ENCODE measurements at places on chromosomes 13 and 19.

DNA sequence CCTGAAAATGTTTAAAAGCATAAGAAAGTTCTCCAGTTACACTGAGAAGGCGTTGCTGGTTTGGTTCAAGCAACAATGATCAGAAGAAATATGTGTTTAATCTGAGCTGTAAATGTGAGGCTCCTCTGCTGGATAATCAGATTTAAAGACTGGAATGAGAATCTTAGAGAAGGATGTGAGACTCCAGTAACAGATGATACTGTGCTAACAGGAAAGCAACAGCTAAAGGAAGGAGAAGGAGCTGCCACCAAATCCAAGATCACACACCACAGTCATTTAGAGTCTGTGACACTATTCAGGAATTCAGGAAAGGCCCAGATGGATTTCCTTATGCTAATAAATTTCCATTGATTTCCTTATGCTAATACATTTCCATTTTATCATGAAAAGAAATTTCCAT lies 16.9 kb downstream of the DCLK1 start:
- no peak for DNase-seq

DNA sequence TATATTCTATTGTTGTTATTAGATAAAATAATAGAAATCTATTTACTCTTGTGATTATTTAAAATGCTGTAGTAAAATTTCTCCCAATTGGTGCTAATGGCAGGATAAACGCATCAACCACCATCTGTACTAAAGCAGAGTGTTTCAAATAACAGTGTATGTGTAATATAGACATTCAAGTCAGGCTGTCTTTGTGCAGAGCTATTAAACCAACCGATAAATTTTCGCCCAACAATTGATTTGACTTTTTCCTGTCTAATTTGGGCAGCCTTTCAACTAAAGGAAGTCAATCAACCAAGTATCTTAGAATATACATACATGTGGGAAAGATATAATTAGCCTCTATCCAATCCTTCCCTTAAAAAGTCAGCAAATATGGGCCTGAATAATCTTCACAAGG lies 5.8 kb downstream of the AMER2 start:
- DNase-seq, result no peak

GRCh38 chr19:15368798-15369593 lies 10.6 kb downstream of the AKAP8 start:
- DNase-seq, result no peak

DNA sequence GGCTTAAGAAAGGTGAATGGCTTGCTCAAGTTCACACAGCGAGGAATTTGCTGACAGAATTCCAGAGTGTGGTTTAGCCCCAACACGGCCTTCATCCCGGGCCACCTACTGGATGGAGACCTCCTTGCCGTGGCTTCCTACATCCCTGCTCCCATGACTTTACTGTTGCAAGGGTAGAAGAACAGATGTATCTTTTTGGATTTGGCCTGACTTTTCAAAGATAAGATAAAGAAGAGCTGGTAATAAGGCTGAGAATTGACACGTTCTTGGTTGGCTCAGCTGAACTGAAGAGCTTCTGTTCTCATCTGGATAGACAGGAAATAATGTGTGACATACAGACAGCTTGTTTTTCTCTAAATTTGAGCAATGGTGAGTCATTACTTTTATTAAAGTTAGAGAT lies 113.1 kb downstream of the KLF5 start:
- no peak for DNase-seq

DNA sequence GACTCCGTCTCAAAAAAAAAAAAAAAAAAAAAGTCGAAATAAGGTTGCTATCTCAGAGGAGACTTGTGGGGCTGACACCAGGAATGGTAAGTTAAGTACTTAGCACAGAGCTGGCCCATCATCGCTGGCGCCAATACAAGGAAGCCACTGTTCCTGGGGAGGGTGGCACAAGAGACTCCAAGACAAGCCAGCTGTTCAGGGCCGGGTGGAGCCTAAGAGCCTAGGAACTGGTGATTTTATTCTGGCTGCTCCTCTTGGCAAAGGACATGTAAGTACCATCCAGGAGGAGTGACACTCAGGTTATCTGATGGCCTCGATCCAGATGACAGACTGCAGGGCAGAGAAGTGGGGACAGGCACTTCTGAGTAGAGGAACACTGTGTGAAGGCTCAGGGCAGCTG lies 3.8 kb downstream of the ELOF1 start:
- DNase-seq, result no peak

- DNase-seq, result no peak
These were observed 13.5 kb upstream of the TLE5 start for GRCh38 chr19:3075605-3076431.

- DNase-seq, result no peak
These were observed 453.7 kb downstream of the GPC6 start for GRCh38 chr13:93680329-93680728.

DNA sequence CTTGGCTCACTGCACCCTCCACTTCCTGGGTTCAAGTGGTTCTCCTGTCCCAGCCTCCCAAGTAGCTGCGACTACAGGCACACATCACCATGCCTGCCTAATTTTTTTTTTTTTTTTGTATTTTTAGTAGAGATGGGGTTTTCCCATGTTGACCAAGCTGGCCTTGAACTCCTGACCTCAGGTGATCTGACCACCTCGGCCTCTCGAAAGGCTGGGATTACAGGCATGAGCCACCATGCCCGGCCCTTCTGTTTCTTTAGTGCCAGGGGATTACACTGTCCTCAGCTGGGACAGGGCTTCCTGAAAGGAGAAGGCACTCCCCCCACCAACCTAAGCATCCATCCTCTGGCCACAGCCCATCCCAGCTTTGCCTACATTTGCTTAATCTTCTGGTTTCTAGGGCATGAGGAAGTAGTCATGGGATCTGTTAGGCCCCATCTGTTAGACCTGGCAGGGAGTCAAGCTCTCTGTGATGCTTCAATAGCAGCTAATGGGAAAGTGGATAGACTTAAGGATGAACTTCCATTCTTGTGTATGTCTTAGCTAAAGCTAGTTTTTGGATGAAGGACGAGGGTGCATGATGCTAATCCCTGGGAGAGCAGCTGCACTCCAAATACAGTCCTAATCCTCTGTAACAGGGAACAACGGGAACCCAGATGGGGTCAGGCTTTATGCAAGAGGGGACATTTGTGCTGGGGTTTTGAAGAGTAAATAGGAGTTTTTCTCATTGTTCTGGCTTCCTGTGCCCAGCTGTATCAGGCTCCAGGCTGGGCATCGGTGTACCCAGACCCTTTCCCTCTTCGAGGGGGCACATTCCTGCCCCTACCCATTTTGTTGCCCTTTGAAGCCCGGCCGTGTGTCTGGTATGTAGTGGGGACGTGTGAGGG lies 2.6 kb downstream of the VAV1 start:
- DNase-seq, result no peak

DNA sequence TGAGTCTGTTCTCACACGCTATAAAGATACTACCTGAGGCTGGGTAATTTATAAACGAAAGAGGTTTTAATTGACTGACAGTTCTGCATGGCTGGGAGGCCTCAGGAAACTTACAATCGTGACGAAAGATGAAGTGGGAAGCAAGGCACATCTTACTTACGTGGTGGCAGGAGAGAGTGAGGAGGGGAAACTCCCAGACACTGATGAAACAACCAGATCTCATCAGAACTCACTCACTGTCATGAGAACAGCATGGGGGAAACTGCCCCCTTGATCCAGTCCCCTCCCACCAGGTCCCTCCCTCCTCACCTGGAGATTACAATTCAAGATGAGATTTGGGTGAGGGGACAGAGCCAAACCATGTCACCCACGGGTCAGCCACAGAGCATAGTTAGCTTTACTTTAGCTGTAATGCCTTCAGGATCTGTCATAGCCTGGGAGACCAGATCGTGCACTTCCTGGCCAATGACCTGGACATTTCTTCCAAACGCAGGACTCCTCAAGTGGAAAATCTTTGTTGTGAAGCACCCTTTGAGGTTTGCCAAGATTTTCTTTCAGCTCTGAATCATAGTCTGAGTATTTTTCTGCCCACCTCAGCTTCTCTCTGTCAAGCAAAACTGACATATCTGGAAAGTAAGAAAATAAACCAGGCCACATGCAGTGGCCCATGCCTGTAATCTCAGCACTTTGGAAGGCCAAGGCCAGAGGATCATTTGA lies 25.2 kb upstream of the HIF3A start:
- DNase-seq, result no peak

- DNase-seq, result peak; percentile 39
These were observed 53.4 kb upstream of the F7 start for GRCh38 chr13:113052206-113052605.

- DNase-seq, result no peak
These were observed 63.2 kb downstream of the SHISA2 start for GRCh38 chr13:25988661-25989060.

DNA sequence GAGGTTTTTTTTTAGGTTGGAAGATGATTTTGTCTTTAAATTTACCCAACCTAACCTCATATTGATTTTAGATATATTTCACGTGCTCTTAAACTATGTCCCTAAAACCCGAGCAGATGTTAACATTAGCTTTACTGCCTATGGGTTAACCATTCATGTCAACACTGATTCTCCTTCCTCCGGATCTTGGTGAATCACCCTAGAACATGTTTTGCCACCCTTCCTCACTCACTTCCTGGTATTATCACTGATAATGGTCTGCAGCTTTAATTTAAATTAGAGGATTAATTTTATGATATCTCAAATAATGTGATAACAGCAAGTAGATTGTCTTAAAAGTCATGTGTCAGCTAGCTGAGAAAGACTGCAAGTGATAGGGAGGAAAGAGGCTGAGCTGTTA lies 31.9 kb downstream of the HTR2A start:
- DNase-seq, result no peak

- no peak for DNase-seq
These were observed 345.8 kb downstream of the TBC1D4 start for GRCh38 chr13:75136151-75136550.

- no peak for DNase-seq
These were observed 233.5 kb upstream of the SERP2 start for GRCh38 chr13:44140146-44140545.

DNA sequence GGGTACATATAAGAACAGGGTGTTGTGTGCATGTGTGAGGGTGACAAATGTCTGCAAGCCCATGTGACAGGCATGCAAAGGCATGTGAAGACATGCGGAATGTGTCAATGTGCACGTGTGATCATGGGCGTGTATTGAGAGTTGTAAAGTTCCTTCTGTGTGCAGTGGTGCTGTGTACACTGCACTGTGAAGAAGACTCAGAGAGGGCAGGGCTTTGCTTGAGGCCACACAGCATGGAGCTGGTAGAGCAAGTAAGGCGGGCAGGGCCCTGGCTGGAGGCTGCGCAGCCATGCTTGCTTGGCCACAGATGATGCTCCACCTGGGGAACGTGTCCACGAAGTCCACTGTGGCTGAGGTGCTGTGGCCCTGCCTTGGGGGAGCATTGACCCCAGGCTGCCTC lies 66.8 kb downstream of the PTPRS start:
- no peak for DNase-seq

DNA sequence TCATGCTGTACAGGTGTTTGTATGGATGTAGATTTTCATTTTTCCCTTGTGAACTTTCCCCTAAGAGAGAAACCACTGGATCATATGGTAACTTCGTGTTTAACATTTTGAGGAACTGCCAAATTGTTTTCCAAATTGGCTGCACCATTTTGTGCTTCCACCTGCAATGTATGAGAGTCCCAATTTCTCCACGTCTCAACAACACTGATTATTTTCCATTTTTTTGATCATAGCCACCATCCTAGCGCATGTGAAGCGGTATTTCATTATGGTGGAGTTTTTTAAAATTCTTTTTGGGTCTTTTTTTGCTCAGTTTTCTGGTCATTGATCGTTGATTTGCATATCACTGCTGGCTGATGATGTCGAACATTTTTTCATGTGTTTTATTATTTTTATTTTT lies 5.0 kb downstream of the NDUFA13 start:
- no peak for DNase-seq

- DNase-seq, result peak; percentile 93
These were observed at the start of gene COX6B1 for GRCh38 chr19:35648017-35648961. TSS of gene COX6B1 (plus strand) at chr19:35648323. CDS start at chr19:35651244, 2,921 bp downstream.

DNA sequence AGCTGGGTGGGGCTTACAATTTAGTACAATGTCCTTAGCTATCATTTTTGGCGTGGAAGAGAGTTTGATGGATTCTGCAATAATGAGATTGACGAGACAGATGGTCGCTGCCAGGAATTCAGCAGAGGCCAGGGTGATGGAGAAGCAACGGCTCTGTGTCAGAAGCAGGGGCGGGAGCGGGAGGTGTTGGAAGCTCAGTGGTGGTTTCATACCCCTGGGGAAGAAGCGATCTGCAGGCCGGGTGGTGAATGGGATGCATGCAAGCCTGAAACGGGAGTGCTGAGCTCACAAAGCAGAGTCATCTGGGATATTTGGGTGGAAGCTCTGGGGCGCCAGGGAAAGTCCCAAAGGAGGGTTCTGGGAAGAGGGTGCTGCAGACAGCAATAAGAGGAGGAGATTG lies 370.8 kb downstream of the ZNF536 start:
- no peak for DNase-seq

DNA sequence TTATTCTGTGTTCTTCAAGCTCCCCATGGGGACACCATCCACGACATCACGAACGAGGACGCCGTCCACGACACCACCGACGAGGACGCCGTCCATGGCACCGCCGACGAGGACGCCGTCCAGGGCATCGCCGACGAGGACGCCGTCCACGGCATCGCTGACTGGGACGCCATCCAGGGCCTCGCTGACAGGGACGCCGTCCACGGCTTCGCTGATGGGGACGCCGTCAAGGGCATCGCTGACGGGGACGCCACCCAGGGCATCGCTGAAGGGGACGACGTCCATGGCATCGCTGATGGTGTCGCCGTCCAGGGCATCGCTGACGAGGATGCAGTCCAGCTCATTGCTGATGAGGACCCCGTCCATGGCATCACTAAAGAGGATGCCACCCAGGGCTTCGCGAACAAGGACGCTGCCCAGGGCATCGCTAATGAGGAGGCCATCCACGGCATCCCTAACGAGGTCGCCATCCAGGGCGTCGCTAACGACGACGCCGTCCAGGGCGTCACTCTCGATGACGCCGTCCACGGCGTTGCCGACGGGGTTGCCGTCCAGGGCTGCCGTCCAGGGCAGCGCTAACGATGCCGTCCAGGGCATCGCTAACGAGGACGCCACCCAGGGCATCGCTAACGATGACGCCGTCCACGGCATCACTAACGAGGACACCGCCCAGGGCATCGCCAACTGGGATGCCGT lies 949.2 kb downstream of the TUBA3C start:
- no peak for DNase-seq

- no peak for DNase-seq
These were observed 1417.0 kb downstream of the EFNB2 start for GRCh38 chr13:105118426-105118985.

DNA sequence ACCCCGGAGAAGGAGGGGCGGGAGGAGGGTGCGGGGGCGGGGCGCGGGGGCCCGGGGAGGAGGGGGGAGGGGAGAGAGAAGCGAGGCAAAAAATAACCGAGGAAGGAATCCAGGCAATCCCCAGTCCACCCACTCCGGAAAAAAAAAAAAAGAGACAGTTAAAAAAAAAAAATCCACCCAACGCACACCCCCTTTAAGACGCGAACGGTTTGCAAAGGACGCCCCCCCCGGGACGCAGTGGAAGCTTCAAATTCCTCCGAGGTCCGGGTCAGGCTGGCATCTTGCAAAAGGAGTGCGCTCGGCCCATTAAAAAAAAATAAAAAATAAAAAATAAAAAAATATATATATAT lies at the start of gene CACNA1A:
TSS of gene CACNA1A (minus strand) at position 9 of the 350 bp plus-strand sequence. CDS start 255 bp downstream, outside the sequence.
- no peak for DNase-seq
